ENCODE measurements at places on chromosomes 12 and 14.

GRCh38 chr14:25350802-25351201 is 300.9 kb upstream of the STXBP6 start:
- DNase-seq, result no peak

- no peak for DNase-seq
These were observed 70.4 kb downstream of the TXNDC16 start for GRCh38 chr14:52481864-52482263.

DNA sequence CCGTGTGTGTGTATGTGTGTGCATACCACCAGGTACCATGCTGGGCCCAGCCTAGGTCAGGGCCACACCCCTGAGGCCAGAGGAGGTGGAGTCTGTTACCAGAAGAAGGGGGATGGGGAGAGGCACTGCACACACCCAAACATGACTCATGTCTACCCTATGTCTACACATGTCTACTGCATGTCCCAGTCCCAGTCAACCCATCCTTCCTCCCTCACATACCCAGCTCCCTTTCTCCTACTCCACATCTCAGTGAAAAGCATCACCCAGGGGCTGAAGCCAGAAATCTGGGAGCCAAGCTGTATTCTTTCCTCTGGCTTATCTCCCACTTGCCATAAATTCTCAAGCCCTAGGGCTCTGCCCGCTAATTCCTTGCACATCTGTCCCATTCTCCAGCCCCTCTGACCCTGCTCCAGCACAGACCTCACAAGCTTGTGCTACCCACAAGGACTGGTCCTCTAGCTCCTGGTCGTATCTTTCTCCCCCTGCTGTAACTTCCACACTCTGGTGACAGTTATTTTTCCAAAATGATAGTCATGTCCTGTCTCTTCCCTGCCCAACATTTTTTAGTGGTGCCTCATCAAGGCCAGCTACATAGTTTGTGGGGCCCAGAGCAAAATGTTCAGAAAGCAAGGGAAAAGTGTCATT is 18.0 kb upstream of the APPL2 start:
- DNase-seq, result no peak

- DNase-seq, result peak; percentile 29
These were observed at the start of gene COCH for GRCh38 chr14:30874120-30874998. Gene COCH, plus strand, starts transcription at chr14:30874559. Its CDS starts 380 bp downstream, at chr14:30874939.

DNA sequence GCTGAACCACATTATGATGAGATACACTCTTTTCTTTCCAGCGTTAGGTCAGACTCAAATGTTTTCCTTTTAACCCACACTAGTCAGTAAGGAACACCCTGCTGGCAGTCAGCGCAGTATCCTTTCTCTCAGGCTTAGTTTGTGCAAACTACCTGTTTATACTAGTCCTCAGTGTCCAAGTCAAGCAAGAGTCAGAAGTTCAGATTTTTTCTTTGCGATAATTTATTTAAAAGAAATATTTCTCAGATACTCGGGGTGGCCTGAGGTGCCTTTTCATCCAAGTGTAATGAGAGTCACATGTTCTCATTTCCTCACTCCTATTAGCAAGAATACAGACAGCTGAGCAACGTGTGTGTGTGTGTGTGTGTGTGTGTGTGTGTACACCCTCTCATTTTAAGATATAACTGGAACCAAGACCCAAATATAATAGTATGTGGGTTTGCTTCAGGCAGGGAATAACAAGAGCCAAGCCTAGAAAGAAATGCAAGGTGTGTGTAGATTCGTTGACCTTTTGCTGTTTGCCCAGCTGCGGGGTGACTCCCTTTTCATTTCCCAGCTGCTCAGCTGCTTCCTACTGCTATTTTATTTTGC is 182.7 kb downstream of the KICS2 start:
- no peak for DNase-seq

Measured in putamen (tissue), 1 donor.